ENCODE measurements at places on chromosomes 2 and 18.
A peak's percentile ranks its signal among the peaks of the same experiment; 100 is the strongest.

- DNase-seq: no peak
Observed at GRCh38 chr2:156322051-156322685, 10.4 kb downstream of the NR4A2 start.

DNA sequence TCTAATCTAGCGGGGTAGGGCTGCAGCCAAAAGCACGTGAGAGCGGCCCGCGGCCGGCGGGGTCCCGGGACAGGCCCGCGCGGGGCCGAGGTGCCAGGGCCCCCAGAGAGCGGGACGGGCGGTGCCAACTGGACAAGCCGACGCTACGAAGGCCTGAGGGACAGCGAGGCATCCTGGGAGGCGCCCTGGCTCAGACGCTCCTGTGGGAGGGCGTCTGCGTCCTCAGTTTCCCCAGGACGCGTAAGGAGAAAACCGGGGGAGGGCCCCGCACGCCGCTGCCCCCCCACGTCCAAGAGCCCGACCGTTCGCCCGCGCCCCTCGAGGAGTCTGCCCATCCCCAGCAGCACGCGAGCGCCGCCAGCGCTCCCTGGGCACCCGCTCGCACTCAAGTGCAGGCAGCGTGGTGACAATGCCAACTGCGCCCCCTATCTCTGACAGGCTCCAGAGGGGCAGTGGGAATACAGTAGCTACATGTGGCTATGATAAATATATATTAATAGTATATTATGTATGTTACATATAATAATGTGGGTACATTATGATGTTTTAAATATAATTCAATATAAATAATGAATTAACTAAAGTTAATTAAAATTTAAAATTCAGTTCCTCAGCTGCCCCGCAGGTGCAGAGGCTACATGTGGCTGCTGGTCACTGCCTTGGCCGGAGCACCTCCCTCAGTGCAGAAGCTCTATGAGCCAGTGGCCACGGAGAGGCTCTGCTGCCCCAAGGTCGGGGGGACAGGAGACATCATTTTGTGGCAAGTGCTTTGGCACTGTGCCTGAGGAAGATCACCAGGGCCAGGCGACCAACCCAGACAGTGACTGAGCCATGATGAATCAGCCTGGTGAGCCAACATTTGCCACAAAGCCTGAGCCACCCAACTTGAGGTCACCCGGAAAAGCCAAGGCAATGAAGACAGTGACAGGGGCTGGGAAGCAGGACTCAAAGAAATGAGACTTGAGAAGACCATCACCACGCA, 5.5 kb upstream of the SFT2D3 start:
- DNase-seq: no peak

DNA sequence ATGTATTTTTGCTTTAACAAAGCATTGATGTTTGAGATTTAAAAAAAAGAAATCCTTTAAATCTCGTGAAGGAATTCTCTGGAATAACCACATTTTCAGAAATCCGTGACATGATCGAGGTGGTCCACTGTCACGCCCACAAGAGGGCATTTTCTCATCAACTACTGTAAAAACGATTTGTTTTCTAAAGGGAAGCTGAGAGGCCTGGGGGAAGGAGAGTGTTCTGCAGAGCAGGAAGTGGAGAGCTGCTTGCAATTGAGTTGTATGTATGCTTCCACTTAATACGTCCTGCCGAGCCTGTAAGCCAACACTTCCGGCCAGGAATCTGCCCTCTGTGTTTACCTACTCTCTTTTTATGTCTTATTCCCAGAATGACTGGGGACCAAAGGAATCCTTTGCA, 19.4 kb downstream of the KLHL29 start:
- peak; percentile 38 for DNase-seq

DNA sequence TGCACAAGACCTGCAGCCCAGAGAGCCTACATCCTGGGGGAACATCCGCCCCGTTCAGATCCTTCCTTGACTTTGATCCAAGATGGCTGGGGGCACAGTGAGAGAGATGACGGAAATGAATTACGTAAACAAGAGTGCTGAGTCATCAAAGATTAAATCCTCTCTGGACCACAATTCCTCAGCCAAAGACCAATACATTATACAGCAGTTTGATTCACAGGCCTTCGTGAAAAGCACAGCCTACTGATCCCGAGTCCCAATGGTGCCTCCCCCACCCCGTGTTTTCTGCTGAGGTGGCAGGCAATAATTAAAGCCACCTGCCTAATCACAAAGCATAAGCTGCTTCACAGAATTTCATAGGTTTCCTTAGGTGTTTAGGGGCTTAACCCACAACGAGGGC, 43.0 kb downstream of the MYO5B start:
- DNase-seq: no peak

DNA sequence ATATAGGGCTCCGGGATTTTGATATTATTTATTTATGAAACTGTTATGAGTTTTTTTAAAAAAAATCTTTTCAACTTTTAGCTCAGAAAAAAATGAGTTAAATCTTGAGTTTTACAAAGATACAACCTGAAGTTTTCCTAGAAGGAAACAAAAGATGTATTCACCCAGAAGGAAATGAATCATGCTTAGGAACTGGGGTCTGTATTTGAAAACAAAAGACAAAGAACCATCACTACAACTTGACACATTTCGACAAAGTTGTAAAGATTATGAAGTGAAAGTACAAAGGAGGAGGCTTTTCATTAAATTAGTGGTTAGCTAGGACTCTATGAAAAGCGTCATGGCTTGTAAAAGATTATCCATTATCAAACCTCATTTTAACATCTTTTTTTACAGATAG, 143.3 kb downstream of the PDE1A start:
- no peak for DNase-seq

DNA sequence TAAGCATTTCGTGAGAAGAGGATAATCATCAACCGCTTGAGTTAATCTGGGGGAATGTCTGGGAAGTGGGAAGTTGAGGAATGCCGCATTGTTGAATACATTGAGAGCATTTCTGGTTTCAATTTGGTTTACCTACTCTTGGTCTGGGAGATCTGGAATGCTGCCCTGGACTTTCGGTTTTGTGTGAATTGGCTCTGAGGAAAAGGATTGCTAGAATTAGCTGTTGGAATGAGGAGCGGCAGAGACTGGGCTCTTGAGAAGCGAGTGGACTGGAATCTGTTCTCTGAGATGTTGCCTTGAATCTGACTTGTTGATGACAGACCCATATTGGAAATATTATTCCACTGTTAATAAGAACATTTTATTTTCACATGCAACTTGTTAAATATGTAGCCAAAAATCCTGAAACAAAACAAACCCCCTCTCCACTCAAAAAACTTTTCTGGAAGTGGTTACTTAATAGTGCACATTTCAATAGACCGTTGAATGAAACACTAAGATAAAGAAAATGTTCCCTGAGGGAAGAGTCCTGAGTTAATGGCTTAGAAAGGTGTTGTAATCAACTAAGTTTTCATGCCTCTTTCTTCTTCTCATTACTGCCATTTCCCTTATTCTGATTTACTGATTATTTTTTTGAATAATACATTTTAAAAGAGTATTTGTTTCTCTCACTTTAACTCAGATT, 50.8 kb downstream of the PTPRM start:
- no peak for DNase-seq

DNA sequence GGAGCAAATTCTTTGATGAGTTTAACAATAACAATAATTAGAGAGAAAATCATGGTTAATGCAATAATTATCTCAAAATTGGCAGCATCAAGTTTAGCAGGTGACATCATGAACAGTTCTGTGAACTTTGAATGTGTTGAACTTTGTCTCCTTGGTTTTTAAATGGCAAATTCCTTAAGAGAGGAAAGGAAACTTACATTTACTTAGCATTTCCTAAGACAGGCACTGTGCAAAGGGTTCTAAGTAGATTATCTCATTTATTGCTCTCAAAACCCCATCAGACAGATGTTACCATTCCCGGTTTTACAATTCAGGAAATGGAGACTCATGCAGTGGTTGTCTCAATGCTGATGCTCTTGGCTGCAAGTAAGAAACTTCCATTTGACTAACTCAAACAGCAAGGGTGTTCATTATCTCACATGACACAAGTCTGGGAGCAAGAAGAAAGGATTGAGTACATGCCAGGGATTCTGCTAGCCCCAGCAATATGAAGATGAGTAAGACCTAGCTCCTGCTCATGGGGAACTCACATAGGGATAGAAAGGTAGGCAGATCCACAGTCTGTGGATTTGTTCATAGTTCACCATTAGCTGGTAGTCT, 81.3 kb upstream of the ITGA6 start:
- DNase-seq: no peak
